Glutamatergic neuron (in vitro differentiated cells): ENCODE measurements at places on chromosomes 4 and X.

- peaks cover 4% of the 10 kb centered on the region for H3K36me3 ChIP-seq
- no peaks in the 10 kb centered on the region for H3K4me1 ChIP-seq
- no peak overlapping the region for H3K4me3 ChIP-seq
- no peak for DNase-seq
Observed at GRCh38 chr4:183888564-183888963, 16.5 kb upstream of the STOX2 start.

- no peaks in the 10 kb centered on the region for H3K27me3 ChIP-seq
- H3K4me1 ChIP-seq = peaks cover 6% of the 10 kb centered on the region
- no peaks in the 10 kb centered on the region for H3K36me3 ChIP-seq
Observed at GRCh38 chrX:17021851-17022604, 75.6 kb downstream of the REPS2 start.

DNA sequence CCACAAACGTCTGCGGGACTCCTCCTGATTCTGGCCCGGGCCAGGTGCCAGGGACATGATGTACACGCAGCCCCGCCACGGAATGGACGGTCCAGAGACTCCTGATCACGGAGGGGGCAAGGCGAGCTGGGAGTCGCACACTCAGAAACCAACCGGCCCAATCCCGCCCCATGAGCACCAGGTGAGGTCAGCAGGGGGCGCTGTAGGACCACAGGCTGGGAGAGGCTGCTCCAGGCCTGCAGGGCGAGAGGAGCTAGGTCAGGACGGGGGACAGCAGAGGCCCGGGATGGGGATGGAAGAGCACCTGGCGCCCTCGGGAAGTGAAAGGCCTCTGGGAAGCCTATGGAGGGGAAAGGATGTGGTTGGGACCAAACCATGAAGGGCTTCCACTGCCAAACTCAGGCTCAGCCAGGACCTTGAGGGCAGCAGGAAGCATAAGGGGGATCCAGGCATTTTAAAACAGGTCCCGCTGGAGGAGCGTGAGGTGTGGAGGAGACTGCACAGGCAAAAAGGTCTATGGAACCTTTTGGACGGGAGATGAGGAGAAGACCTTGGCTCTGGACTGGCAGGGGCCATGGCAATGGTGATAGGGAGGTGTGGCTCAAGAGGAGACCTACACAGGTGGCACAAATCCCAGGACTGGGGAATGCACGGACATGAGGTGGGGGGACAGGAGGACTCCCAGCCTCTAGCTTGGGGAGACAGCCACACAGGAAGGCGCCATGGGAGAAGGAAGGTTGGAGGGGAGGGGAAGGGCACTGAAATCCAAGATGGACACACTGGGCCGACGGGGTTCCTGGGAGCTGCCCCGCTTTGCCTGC is 79.2 kb downstream of the MTMR1 start:
- peaks cover 1% of the 10 kb centered on the region for H3K27me3 ChIP-seq
- peak; percentile 89 for DNase-seq
- no peaks in the 10 kb centered on the region for H3K36me3 ChIP-seq
- no peak overlapping the region for H3K4me3 ChIP-seq
- no peak overlapping the region for H3K27ac ChIP-seq

GRCh38 chr4:141090473-141090872 is 42.8 kb downstream of the RNF150 start:
- H3K27me3 ChIP-seq = no peaks in the 10 kb centered on the region
- no peak overlapping the region for H3K27ac ChIP-seq
- no peak overlapping the region for H3K4me3 ChIP-seq
- no peaks in the 10 kb centered on the region for H3K4me1 ChIP-seq
- no peak for DNase-seq
- peaks cover 12% of the 10 kb centered on the region for H3K36me3 ChIP-seq

DNA sequence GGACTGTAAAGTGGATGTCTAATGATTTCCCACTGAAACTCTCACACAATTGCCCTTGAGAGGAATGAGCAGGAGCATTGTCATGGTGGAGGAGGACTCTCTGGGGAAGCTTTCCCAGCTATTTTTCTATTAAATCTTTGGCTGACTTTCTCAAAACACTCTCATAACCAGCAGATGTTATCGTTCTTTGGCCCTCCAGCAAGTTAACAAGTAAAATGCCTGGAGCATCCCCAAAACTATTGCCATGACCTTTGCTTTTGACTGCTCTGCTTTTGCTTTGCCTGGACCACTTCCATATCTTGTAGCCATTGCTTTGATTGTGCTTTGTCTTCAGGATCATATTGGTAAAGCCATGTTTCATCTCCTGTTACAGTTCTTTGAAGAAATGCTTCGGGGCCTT is 120.2 kb upstream of the PDE5A start:
- H3K27ac ChIP-seq = no peak overlapping the region
- H3K4me3 ChIP-seq = no peak overlapping the region
- no peak for DNase-seq
- no peaks in the 10 kb centered on the region for H3K27me3 ChIP-seq

- no peak overlapping the region for H3K27ac ChIP-seq
- no peak for DNase-seq
- H3K27me3 ChIP-seq = peaks cover 37% of the 10 kb centered on the region
Observed at GRCh38 chr4:110629780-110630687, 7.2 kb upstream of the PITX2 start.

GRCh38 chr4:184424993-184425758 is 49.2 kb downstream of the IRF2 start:
- no peak overlapping the region for H3K4me3 ChIP-seq
- peaks cover 5% of the 10 kb centered on the region for H3K36me3 ChIP-seq
- H3K4me1 ChIP-seq = peaks cover 3% of the 10 kb centered on the region
- H3K27me3 ChIP-seq = peaks cover 5% of the 10 kb centered on the region
- H3K27ac ChIP-seq = no peak overlapping the region
- no peak for DNase-seq
